Kidney (tissue), 22 donors: ENCODE measurements at places on chromosomes 7 and 10.

DNA sequence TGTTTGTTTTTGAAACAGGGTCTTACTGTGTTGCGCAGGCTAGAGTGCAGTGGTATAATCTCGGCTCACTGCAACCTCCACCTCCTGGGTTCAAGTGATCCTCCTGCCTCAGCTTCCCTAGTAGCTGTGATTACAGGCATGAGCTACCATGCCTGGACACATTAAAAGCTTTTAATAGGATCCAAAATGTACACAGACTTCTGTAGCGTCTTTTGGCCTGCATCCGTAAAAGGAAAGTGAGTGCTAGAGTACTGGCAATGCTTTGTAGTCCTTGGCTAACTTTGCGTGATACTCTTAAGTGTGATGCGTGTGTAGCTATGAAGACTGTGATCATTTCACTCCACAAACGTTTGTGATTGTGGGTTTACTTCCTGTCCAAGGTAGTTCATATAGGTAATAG is 13.3 kb downstream of the ZRANB1 start:
- no peak for DNase-seq

- no peak for DNase-seq
Observed at GRCh38 chr10:69744971-69745370, 56.7 kb upstream of the COL13A1 start.

DNA sequence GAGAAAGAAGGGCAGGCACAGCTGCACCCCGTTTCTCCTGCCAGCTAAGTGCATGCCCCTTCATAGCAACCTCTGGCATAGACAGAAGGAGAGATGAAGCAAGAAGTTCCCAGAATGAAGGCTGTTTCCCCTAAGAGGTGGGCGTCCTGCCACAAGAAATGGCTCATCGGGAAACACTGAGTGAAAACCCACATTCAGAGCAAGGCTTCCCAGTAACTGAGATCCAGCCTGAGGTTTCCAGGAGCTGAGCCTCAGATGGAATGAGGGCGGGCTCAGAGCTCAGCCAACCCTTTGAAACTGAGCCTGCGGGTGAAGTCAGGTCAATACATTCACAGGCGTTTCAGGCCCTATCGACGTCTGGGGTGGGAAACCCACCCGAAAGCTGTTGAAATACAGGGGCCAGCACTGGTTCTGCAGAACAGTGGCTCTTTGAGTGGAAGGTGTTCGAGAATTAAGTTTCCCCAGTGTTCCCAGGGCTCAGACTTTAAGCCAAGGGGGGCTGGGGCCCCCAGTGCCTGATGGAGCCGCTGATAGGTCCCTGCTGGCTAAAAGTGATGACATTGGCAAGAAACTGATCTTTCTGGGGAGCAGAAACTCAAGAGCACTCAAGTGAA is 510.2 kb downstream of the RPS24 start:
- DNase-seq: peak; percentile 59

- no peak for DNase-seq
Observed at GRCh38 chr7:123308254-123308951, 108.6 kb upstream of the SLC13A1 start.
